ENCODE measurements at places on chromosomes 12 and 14.

DNA sequence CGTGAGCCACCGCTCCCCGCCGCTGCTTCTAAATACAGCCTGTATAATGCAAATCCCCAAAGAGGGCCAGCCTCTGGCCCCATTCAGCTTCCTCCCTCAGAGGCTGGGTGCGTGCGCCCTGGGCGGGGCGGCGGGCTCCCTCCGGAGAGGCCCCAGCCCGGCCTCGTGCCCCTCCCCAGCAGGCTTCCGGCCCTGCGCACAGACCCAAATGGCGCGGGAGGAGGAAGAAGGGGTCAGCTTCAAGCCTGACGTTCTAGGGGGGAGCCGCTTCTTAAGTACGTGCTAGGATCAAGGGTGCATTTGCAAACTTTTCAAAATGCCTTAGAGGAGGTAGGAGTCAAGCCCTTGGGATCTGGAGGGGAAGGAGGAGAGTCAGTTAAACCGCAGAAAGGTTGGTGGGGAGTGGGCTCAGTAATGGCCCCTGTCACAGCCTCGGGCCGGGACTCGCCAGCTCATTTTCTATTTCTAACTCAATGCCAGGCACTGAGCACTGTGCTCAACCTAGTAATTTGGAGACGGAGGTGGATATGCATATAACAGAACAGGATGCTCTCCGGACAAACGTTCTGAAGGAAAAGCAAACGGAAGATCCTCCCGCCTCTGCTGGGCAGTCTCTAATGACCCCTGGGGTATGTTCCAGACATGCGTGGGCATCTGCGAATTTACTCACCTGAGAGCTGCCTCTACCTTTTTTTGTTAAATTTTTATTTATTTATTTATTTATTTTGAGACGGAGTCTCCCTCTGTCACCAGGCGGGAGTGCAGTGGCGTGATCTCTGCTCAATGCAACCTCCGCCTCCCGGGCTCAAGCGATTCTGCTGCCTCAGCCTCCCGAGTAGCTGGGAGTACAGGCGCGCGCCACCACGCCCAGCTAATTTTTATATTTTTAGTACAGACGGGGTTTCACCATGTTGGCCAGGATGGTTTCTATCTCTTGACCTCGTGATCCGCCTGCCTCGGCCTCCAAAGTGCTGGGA, 32.3 kb downstream of the NINJ2 start:
- DNase-seq: no peak

GRCh38 chr12:113437729-113438100, 15.5 kb downstream of the SDSL start:
- DNase-seq: no peak

DNA sequence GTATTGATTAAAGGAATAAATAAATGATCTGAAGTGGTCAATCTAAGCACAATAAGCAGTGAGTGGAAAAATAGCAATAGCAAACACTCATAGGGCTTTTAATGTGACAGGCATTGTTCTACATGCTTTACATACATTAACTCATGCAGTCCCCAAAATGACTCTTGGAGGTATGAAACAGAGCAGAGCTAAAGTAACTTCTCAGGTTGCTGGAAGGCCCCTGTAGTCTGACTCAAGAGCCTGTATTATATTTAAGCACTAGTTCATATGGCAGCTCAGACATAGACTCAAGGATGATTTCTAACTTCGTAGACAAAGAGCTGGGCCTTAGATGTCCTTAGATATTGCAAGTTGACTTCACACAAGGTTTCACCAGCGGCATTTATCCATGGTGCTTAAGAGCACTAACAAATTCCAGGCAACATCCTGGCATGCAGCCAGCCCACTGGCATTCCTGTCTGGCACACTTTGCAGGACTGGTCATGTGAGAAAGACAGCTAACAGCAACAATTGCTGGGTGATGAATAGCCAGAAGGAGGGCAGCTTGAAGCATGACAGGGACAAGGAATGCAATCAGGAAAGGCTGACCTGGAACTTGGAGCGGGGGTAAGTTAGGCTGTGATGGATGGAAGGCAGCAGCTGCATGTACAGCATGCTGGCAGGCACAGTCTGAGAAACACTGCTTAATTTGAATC, 22.9 kb upstream of the KTN1 start:
- peak; percentile 46 for DNase-seq

DNA sequence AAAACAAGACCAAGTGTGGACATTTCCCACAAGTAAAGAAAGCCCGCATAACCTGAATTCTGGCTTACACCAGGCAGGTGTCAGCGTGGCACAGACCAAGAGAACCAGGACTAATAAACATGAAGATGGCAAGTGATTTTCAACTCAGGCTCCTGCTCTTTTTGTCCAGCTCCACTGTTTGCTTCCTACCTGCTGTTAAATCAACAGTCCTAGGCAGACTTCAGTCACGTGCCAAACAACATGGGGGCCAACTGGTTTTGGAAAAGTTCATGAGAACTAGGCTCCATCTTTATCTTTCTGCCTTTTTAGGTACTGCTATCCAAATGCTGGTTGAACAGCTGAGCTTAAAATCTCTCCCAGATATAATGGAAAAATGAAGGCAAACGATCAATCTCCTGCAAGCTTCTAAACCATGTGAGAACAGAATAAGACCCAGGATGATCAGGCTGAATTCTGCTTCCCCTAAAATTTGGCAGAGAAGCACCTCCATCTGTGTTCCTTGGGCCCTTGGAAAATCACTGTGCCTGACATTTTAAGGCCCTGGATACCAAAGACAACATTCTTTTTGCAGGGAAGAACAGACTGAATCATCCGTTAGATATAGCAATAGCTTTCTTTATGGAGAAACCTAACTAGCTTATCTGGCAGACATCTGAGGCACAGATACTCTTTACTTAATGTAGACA, 215.6 kb upstream of the USP15 start:
- DNase-seq: no peak

DNA sequence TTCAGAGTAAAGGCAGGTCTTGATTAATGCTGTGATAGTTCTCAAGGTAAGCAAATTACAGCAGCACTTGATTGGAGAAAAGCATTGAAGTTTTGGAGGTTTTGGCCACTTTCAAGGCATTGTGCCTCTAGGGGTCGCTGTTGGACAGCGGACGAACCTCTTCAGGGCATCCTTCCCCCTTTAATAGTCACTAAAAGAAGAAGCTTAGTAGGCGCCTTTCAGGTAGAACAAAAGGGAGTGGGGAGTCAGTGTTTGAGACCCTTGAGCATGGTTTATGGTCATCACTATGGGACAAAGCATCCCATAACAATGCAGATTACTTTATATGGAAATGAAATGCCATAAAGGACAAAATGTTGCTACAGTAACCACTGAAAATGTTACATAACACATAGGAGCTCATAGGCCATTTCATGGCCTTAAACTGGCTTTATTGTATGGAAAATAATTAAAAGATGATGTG, 199.5 kb upstream of the DCN start:
- DNase-seq: peak; percentile 64

GRCh38 chr12:63982604-63983295, 138.2 kb downstream of the SRGAP1 start:
- DNase-seq: peak; percentile 50

DNA sequence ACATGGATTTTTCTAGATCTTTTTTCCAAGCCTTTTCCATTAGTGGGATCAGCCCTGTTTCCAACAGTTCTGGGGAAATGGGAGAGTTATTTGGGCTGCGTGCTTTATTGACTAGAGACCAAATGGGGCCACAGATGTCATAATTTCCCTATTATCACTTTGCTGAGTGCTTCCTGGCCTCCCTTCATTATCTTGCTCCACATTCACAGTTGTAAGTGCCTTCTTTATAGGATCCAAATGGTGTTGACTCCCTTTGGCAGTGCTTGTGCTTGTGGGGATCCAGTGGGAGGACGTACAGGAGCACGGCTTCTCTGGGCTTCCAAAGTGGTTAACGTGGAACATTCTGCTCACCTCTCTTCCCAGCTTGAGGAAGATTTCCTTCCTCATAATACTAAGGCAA, 141.0 kb upstream of the RMST start:
- no peak for DNase-seq

- no peak for DNase-seq
These were observed 2.5 kb upstream of the RFLNA start for GRCh38 chr12:124292385-124292784.

DNA sequence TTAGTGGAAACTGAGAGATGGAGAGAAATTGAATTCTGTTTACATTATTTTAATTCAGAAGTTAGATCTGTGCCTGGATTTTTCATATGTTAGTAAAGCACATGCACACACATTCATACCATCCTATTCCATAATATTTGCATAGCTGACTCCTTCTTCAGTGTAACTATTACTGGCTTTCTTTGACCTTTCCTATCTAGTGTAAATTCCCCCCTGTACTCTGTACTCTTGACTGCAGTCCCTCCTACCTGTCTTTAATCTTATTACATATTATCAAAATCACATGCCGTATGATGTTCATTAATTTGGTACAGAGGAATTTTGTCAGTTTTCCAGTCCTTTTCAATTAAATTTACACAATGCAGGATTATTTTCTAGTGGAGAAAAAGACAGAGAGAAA, 417.0 kb upstream of the SOX5 start:
- DNase-seq: no peak

DNA sequence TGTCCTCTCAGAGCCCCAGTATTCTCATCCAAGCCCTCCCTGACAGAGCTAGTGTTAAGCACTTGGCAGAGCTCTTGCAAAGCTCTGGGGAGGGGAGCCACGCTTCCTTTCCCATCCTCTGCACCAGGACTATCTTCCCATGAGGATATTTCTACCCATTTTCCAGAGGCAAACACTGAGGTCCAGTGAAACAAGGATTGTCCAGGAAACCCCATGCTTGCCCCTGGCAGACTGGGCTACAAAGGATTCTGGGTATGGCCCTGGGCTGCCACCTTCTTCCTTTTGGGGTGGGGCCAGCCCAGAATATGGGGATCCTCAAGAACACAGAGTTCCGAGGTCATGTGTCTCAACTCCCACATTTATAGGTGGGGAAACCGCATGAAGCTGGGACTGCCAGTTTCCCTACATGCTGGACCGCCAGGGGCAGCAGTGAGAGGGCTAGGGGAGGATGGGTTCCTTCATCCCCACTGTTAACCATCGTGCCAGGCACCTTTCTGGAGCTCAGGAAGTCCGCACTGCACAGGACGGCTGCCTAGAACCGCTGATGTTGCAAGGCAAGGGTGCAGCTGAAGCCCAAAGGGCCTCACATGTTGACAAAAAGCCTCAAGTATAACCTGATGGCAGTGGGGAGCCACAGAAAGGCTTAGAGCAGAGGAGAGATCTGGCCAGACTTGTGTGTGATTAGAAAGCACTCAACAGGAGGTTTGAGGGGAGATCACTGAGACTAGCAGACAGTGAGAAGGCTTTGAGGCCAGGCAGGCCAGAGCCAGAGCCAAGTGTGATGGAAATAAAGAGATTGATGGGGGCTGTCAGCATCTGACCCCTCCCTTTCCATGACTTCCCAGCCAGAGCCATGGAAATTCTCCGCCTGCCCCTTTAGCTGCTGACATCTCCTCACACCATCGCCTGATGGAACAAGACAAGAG, 5.5 kb upstream of the CCDC85C start:
- peak; percentile 16 for DNase-seq

- DNase-seq: no peak
These were observed 219.6 kb downstream of the PHETA1 start for GRCh38 chr12:111149299-111149698.

- DNase-seq: no peak
These were observed 32.5 kb downstream of the RGS6 start for GRCh38 chr14:71964716-71965115.

DNA sequence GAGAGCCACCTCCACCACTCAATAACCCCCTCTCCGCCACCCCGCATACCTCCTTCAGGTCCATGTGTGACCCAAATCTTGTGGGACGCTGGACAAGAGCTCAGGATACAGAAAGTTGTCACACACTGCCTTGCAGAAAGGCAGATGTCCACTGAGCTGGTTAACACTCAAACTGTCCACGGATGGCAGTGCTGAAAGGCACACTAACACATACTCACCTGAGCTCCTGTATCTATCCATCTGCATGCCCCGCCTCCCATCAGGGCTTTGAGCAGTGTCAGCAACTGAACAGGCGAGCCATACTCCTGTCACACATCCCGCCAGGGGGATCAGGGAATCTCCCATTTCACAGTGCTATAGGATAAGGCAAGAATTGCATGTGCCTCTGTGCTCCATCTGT, 642.0 kb downstream of the GALC start:
- no peak for DNase-seq

DNA sequence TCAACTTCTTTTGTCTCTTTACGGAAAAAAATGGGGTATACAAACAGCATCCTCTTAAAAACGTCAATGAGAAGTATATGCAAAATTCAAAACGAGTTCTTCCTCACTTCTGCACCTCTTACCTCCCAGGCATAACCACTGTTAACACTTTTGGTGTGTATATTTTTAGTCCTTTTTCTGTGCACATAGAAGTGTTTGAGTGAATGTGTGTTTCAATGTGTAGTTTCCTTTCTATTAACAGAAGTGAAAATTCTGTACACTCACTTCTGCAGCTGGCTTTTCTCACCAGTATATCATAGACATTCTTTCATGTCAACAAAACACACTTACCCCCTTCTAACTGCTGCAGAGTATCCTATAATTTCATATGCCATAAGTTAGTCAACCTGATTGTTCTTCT, 5.4 kb downstream of the UBR7 start:
- DNase-seq: no peak

- DNase-seq: no peak
These were observed 213.7 kb downstream of the SLC2A13 start for GRCh38 chr12:39892146-39892545.

DNA sequence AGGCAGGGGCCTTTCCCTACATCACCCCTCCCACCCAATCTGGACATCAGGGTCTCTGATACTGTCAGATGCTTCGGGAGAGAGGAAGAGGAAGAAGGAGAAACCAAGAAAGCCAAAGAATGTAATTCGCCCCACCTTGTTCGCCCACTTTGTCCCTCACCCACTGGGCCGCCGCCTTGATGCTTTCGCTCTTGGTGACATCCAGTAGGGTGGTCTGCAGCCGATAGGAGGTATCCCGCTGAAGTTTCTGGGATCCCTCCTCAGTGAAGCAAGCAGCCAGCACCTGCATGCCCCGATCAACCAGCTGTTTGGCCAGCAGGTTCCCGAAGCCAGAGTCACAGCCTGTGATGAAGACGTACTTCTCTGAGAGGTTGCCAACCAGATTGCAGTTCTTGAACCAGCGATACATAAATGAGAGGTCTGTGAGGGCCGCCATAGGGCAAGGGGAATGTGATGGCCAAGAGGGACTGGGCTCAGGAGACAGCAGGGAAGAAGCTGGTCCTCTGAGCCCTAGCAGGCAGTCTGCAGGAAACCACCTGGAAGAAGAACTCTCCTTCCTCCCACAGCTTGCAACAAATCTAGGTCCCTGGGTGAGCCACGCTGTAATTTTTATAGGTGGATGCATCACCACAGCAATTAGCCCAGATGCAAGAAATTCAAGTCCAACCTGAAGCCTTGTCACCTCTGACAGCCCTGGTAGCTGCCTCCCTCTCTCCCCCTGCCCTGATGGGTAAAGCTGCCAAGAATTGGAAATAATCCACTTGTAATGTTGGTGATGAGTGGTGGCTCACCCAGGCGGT, at the start of gene SDR9C7:
SDR9C7 (minus strand) TSS at position 583 of the 800 bp plus-strand sequence; CDS start at position 436, 147 bp downstream.
- no peak for DNase-seq

Measured in NCI-H1694 treated with DMSO at 0.1 percent for 48 hours (cell line).